Stimulated activated CD8-positive, alpha-beta memory T cell treated with anti-CD3 and anti-CD28 coated beads, Interleukin-2, amount 100 ng/mL, for 48 hours (primary cell): ENCODE measurements at places on chromosomes 11 and 22.

GRCh38 chr22:23565305-23565914 lies 14.7 kb downstream of the IGLL1 start:
- DNase-seq, result no peak

- DNase-seq, result no peak
Observed at GRCh38 chr11:84740050-84740449, 887.1 kb downstream of the DLG2 start.

GRCh38 chr22:43533156-43533530 lies 121.3 kb downstream of the MPPED1 start:
- DNase-seq, result no peak

DNA sequence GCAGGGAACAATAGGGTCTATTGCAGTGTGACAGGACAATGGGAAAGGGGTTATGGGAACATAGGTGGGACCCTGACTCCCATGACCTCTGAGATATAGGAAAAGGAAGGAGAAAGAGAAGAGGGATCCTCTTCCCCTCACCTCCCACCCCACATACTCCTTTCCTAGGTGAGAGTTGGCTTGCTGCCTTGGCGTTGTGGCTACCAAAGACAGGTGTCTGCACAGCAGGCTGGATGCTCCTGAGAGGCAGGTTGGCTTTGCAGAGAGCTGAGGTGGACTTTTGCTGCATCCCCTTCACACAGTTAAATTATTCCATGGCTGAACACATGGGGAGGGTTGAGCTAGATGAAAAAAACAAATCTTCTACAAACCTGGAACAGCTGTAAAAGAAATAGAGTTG lies 80.7 kb downstream of the SYT9 start:
- DNase-seq, result no peak

GRCh38 chr11:124069429-124070401 lies 28.6 kb upstream of the OR10G7 start:
- no peak for DNase-seq

DNA sequence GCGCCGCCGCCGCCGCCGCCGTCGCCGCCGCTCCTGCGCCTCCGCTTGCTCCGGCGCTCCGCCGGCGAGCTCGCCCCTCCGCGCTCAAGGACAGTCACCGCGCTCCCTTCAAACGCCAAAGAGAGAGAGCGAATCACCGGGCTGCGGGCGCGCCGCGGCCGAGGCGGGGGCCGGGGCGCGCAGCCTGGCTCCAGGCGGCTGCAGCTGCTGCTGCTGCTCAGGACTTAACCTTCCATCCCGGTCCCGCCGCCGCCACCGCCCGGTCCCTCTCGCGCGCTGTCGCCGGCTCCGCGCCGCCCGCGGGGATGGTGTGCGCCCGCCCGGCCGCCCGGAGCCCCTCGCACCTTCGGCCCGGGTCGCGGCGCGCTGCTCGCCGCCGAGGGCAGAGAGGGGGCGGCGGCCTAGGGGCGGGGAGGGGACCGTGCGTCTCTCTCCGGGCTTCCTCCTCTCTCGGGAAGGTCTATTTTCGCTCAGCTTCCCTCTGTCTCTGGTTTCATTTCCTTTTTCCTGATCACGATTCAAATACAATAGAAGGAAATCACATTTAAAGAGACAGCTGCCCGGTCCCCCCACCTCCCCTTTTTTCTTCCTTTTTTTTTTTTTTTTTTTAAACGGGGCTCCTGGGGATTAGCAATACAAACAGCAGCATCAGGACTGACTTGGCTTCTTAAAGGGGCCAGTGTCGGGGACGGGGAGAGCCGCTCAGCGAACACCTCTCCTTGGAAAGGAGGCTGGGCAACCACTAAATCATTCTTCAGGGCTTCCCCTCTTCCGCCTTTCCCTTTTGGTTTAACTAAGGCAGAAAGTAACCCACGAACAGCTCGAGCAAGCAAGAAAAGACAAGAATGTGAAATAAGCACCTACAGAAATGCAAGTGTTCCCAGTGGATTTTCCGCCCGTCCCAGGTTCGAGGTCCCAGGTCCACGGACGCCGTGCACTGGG lies 22.1 kb downstream of the LMO2 start:
- no peak for DNase-seq

- DNase-seq, result no peak
Observed at GRCh38 chr22:38406617-38407016, 48.4 kb downstream of the KCNJ4 start.

DNA sequence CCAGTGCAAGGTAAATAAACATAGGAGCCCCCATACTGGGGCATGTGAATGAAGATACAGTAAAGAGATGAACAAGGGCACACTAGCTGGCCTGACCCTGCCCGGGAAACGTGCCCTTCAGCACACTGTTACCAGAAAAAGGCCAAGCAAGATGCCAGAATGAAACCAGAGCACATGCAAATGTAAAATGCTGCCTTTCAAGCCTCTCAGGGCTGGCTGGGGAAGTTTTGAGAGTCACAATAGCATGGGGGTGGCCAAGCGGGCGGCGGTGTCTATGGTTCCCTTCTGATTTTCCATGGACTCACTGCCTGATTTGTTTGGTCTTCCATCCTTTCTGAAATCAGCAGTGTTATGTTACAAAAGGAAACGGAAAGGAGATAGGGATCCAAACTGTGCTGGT lies 18.9 kb upstream of the SUSD2 start:
- no peak for DNase-seq

- DNase-seq, result no peak
Observed at GRCh38 chr11:88384669-88385005, 47.1 kb upstream of the CTSC start.

DNA sequence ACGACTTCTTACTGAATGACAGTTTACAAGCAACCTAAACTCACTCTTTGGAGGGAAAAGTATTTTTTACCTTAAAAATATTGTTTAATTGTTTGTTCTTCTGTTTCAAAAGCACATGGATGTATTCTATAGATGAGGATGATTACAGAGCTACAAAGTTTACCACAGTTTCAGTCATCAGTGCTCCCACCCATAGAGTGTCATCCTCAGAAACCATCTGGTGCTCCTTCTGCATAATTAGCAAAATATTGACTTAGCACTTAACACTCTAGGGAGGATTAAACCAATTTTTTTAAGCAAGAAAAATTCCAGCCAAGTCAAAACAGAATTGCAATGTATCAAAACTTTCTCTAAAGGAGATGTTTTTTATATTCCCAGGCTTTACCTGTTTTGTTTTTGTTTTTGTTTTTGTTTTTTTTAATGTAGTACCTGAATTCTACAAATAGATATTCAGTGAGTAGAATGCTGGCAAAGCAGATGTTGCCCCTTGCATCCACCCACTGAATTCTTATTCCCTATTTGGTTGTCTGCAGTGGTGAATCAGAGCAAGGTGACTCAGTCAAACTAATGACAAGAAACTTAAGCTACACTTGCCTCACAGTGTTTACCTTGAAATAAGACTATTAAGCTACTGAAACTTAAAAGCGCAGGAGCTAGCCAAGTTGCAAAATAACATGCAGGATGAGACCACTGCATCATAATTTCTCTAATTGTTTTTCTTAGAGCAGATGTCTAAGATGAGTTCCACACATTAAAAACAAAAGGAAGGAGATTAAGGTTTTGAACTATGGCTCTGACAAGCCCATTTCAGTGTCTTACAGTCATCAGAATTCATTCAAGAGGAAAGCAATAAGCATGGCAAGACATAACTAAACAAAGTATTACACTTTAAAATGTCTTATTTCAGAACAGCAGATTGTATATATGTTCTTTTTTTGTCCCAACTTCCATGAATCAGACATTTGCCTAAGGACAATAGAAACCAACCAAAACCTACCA lies 155.1 kb upstream of the SOX6 start:
- no peak for DNase-seq

DNA sequence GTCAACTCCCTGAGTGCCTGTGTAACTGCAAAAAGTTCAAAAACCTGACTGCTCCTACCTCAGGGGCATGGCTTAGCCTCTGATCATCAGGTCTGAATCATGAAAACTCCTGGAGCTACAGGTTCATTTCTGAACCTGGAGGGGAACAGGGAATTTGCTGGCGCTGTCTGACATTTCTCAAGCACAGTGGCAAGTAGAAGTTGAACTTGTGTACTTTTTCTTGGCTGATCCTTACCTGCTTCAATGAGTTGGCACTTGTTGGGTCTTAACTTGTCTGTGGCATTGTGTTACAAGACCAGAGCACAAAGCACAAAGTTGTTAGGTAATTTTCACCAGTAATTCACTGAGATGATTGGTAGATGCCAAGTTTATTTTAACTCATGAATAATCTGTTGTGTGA lies 3.3 kb downstream of the TMEM109 start:
- DNase-seq, result no peak

GRCh38 chr22:41699264-41700107 lies at the start of gene MEI1:
MEI1 (plus strand) TSS chr22:41699503; CDS start chr22:41699539, 36 bp downstream.
- peak; percentile 86 for DNase-seq

- DNase-seq, result no peak
Observed at GRCh38 chr11:76698321-76699043, 27.9 kb upstream of the LRRC32 start.

GRCh38 chr11:42972741-42973140 lies 339.1 kb upstream of the API5 start:
- DNase-seq, result no peak

- DNase-seq, result no peak
Observed at GRCh38 chr11:66600631-66601233, 7.7 kb downstream of the CCS start.

DNA sequence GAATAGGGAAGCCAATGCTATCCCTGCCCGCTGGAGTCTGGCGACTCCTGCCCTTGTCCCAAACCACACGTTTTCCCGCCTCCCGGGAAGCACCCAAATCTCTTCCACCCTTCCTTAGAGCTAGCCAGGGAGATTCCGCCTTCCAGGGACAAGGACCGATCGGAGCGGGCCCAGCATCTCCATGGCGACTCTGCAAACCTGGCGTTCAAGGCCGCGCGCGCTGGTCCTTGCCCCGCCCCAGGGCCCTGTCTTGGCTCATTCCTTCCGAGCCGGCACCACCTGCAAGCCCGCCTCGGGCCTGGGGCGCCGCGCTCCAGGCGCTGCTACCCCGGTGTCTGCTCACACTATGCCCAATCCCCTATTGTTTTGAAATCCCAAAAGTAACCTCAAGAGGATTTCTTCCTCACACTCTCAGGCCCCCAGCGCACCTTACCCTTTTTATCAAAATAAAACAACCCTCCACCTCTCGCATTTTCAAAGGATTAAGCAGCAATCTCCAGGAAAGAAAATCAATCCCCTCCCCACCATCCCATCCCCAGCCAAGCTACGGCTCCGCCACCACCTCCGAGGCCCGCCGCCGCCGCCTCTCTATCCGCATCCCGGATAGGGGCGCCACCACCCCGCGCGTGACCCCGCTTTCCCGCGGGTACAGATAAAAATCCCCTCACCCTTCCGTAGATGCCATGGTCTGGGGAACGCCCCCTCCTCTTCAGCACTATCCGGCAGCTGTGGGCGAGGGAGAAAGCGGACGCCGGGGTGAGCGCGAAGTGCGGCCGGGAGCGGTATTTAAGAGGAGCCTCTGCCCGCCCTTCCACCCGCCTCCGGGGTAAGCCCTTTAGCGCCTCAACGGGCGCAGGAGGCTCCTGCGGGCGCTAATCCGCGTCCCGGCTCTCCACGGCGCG lies 825 bp downstream of the SLC1A2 start:
- DNase-seq, result no peak

GRCh38 chr11:36061471-36061870 lies 117.6 kb downstream of the LDLRAD3 start:
- DNase-seq, result no peak

GRCh38 chr11:69153661-69154060 lies 2.1 kb upstream of the SMIM38 start:
- no peak for DNase-seq

DNA sequence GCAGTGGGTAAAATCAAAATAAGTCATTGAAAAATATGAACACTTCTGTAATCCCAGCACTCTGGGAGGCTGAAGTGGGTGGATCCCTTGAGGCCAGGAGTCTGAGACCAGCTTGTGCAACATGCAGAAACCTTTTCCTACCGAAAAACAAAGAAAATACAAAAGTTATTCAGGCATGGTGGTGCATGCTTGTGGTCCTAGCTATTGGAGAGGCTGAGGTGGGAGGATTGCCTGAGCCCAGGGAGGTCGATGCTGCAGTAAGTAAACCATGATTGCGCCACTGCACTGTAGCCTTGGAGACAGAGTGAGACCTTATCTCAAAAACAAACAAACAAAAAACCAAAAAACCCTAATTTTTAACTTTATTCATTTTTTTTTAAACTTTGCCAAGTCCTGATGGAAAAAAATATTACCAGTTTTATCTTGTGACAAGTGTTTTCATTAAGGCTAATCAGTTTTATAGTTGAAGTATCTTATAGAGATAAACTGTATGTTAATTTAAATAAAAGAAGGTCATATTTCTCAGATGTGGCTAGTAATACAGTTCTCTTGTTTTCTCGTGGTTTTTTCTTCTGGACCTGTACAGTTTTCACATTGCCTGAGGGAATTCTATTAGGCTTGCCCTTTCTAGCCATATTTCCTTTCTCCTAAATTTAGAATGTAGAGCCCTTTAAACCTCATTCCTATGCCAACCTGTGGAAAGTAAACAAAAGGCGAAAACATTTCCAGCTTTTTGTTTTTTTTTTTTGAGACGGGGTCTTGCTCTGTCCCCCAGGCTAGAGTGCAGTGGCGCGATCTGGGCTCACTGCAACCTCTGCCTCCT lies 9.4 kb downstream of the HIPK3 start:
- DNase-seq, result no peak

GRCh38 chr11:82692981-82693380 lies 40.7 kb downstream of the FAM181B start:
- no peak for DNase-seq

GRCh38 chr11:38503876-38504275 lies 1905.8 kb upstream of the RAG2 start:
- no peak for DNase-seq

GRCh38 chr11:102214623-102215022 lies 102.7 kb upstream of the BIRC3 start:
- no peak for DNase-seq

- no peak for DNase-seq
Observed at GRCh38 chr11:14369598-14369997, 10.6 kb upstream of the RRAS2 start.

DNA sequence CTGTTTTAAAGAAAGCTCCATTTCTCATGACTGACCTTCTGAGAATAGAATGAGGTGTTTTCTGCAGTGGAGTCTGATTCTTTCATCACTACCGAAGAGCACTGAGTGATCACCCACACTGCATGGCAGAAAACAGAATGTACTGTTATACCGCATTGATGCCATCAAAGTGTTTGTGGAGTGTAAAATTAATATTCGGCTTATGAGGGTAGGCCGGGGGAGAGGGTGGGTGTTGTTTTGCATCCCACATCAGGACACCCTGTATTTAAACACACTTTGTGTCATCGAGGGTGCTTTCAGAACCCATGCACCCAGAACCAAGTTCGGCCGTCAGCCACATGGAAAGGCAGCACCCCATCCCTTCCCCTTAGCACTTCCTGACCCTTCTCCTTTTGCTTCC lies 41.3 kb upstream of the ETS1 start:
- no peak for DNase-seq

- no peak for DNase-seq
Observed at GRCh38 chr22:44605486-44605885, 96.5 kb upstream of the PRR5 start.

GRCh38 chr11:110565357-110566336 lies 135.9 kb downstream of the FDX1 start:
- DNase-seq, result no peak

GRCh38 chr11:120331301-120331996 lies 4.8 kb upstream of the ARHGEF12 start:
- no peak for DNase-seq

GRCh38 chr11:10307022-10307399 lies 2.1 kb downstream of the ADM start:
- DNase-seq, result no peak
